ENCODE measurements at places on chromosomes 16 and 17. TPM values are rescaled to one million over a fixed set of nuclear protein-coding genes. Genes with fewer than 3 reads are reported as not detected.

GRCh38 chr17:59361916-59362810 is 30.7 kb downstream of the YPEL2 start:
- no peak for DNase-seq
- H3K27ac ChIP-seq: no peak overlapping the region
- H3K4me3 ChIP-seq: no peak overlapping the region
- no peaks in the 10 kb centered on the region for H3K36me3 ChIP-seq
- peaks cover 23% of the 10 kb centered on the region for H3K4me1 ChIP-seq

DNA sequence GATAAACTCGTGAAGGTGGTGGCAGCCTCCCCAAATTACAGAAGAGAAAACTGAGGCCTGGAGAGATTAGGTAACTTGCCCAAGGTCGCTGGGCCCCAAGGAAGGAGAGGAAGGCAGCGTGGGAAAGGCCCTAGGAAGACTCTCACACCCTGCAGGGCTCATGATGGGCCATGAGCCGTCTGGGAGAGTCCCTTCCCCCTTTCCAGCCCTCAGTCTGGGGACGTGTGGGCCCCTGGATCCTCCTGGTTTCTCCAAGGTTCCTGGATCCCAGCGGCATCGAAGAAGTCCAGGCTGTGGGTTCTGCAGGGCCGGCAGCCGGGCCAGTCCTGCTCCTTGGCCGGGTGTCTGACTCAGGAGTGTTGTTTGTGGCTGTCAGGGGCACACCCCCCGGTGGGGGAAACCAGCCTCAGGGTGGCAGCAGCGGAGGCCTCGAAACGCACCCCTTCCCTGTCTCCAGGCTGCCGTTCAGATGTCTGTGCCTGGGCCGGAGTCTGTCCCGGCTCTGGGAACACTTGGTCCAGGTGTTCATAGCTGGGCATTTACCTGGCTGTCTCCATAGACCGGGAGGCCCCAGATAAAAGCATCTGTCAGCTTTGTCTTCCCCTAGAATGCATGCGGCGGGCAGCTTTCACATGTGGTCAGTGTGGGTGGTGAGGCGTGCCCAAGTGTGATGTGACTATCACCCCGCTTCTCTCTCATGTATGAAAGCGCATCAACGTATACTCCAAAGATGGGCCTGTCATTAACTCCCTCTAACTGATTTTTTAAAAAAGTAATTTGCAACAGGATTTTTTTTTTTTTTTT is 3.7 kb upstream of the RAP1GAP2 start:
- peaks cover 6% of the 10 kb centered on the region for H3K27me3 ChIP-seq
- no peak overlapping the region for H3K27ac ChIP-seq
- no peak overlapping the region for H3K4me3 ChIP-seq
- peaks cover 15% of the 10 kb centered on the region for H3K4me1 ChIP-seq

RNFT1 gene
- 8.6 TPM for total RNA-seq

GRCh38 chr16:28859326-28859725 is 4.3 kb upstream of the SH2B1 start:
- no peak overlapping the region for H3K4me3 ChIP-seq
- H3K27me3 ChIP-seq: no peaks in the 10 kb centered on the region
- no peaks in the 10 kb centered on the region for H3K36me3 ChIP-seq
- H3K27ac ChIP-seq: no peak overlapping the region

GRCh38 chr16:7303052-7303610 is 29.5 kb upstream of the RBFOX1 start:
- H3K27ac ChIP-seq: peak overlapping the region; percentile 90
- DNase-seq: peak; percentile 70
- H3K27me3 ChIP-seq: peaks cover 2% of the 10 kb centered on the region

HOXB9 gene
- not detected for total RNA-seq

- no peaks in the 10 kb centered on the region for H3K36me3 ChIP-seq
- no peaks in the 10 kb centered on the region for H3K27me3 ChIP-seq
- no peak overlapping the region for H3K4me3 ChIP-seq
- H3K27ac ChIP-seq: no peak overlapping the region
- no peak for DNase-seq
Observed at GRCh38 chr17:50774225-50774803, 7.0 kb upstream of the ANKRD40CL start.

GRCh38 chr16:2911638-2912329 is at the start of gene FLYWCH1:
Gene FLYWCH1, plus strand, starts transcription at chr16:2911931. Its CDS starts 17,755 bp downstream, at chr16:2929686.
- H3K27ac ChIP-seq: peak within 1 kb of the TSS; percentile 71
- H3K4me1 ChIP-seq: peaks cover 11% of the 10 kb centered on the region
- peak; percentile 100 for DNase-seq
- H3K4me3 ChIP-seq: peak within 1 kb of the TSS; percentile 92
- peaks cover 5% of the 10 kb centered on the region for H3K27me3 ChIP-seq
- H3K36me3 ChIP-seq: no peaks in the 10 kb centered on the region

MFAP4 gene
- 37.7 TPM for total RNA-seq

DNA sequence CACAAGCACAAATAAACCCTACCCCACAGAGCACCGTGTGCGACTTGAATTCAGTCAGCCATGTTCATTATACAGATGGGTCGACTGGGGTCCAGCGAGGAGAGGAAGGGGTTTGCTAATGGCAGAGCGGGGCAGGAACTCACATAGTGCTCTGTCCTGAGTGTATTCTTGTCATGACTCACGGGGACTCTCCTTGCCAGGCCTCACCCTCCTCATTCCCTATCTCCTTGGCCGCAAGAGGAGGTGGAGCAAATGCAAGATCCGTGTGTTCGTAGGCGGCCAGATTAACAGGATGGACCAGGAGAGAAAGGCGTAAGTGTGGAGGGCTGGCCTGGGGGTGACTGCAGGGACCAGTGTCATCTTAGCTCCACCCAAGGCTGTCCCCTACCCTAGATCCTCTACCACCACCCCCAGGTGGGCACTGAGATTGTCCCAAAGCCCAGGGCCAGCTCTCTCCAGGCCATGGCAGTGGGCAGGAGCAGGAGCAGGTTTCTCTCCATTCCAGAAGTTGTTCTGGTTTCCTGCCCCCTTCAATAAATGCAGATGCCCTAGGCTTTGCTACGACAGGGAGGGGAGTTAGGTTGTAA is 29.4 kb downstream of the SLC12A3 start:
- H3K27ac ChIP-seq: no peak overlapping the region
- no peaks in the 10 kb centered on the region for H3K4me1 ChIP-seq
- H3K4me3 ChIP-seq: no peak overlapping the region
- no peaks in the 10 kb centered on the region for H3K36me3 ChIP-seq
- DNase-seq: no peak
- peaks cover 2% of the 10 kb centered on the region for H3K27me3 ChIP-seq

DNA sequence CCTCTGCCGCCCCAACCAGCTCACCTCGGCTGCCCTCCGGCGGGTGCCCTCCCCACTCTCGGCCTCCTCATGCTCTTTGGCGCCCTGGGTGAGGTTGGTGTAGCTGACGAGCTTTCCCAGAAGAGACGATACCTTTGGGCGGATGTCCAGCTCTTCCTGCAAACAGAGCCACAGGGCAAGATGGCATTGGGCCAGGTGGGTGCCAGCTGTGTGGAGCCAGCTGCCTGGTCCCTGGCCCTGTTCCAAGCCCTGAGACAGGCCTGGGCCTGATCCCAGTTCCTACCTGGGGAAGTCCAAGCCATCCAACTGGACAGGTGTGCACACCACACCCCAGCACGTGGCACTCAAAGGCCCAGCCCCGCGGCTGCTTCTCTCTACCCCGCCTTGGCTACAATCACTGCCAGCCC is 6.9 kb downstream of the SLC12A4 start:
- no peaks in the 10 kb centered on the region for H3K36me3 ChIP-seq
- peaks cover 4% of the 10 kb centered on the region for H3K27me3 ChIP-seq
- no peaks in the 10 kb centered on the region for H3K4me1 ChIP-seq
- no peak for DNase-seq
- H3K27ac ChIP-seq: no peak overlapping the region

CAVIN1 gene
- 0.32 TPM for total RNA-seq

- H3K36me3 ChIP-seq: no peaks in the 10 kb centered on the region
- H3K4me1 ChIP-seq: peaks cover 55% of the 10 kb centered on the region
- peak overlapping the region; percentile 91 for H3K4me3 ChIP-seq
- no peak for DNase-seq
- peaks cover 13% of the 10 kb centered on the region for H3K27me3 ChIP-seq
- peak overlapping the region; percentile 81 for H3K27ac ChIP-seq
Observed at GRCh38 chr17:74213861-74214391, 555 bp downstream of the TTYH2 start.

CA7 gene
- total RNA-seq: 0.64 TPM

- H3K27me3 ChIP-seq: peaks cover 13% of the 10 kb centered on the region
- no peak overlapping the region for H3K4me3 ChIP-seq
- H3K4me1 ChIP-seq: peaks cover 2% of the 10 kb centered on the region
- DNase-seq: no peak
- no peak overlapping the region for H3K27ac ChIP-seq
Observed at GRCh38 chr17:72412650-72413076, 291.8 kb downstream of the SOX9 start.

DNA sequence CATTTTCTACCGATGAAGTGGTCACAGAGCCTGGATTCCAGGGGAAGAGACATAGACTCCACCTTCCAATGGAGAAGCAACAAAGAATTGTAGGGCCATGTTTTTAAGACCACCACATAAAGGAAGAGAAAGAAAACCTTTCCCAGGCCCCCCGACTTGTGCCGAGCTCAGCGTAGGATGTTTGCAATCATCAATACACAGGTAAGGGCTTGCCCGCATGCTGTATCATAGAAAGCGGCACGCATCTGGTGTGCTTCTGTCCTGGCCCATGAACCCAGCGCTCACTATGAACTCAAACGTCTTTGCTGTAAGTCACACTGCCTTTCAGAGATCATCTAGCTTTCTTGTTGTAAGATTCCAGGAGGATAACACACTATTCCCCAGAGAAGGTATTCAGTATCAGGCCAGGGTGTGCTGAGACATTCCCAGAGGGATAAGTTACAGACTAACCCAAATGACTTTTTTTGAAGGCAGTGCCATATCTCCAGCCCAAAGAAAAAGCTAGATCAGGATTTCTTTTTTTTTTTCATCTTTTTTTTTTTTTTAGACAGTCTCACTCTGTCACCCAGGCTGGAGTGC is 79.5 kb upstream of the RPL38 start:
- H3K4me1 ChIP-seq: peaks cover 27% of the 10 kb centered on the region
- DNase-seq: no peak
- peaks cover 10% of the 10 kb centered on the region for H3K27me3 ChIP-seq
- no peak overlapping the region for H3K4me3 ChIP-seq

DNA sequence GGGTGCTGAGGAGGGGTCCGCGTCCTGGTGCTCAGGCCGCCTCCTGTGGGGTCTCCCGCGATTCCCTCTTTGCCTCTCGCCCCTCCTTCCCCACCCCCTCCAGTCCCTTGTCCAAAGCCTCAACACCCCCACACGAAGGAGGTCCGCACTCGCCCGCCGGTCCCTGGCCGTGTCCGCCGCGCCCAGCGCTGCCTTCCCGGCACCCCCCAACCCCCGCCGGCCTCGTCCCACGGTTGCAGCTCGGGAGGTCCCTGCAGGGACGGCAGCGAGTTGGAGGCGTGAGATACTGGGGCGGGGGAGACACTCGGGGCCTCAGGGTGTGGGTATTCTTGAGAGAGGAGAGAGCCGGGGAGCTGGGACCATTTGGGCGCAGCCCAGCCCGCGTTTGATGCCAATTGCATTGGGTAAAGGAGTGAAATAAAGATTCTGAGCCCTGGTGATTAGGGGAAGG is 468 bp downstream of the FLYWCH2 start:
- peaks cover 10% of the 10 kb centered on the region for H3K27me3 ChIP-seq
- no peaks in the 10 kb centered on the region for H3K36me3 ChIP-seq
- peak overlapping the region; percentile 90 for H3K4me3 ChIP-seq
- H3K27ac ChIP-seq: peak overlapping the region; percentile 83
- peaks cover 4% of the 10 kb centered on the region for H3K4me1 ChIP-seq

DNA sequence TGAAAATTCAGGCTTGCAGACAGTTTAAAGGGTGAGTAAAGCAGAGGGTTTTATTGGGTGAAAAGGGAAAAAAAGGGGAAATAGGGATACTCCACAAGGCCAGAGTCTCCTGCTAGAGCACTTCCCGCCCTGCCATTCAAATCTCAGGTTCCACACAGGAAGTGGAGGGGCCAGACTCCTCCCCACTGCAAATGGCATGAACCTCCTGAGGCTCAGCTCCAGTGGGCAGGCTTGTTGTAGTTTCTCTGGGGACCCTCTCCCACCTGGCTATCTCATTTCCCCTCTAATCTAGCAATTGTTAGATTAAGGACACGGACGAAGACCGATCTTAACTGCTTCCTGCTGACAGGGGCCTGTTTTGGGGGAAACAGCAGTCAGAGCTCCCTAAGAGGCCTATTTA is 43.4 kb downstream of the TAOK1 start:
- no peak for DNase-seq
- H3K36me3 ChIP-seq: no peaks in the 10 kb centered on the region
- no peak overlapping the region for H3K4me3 ChIP-seq

CMTM1 gene
- total RNA-seq: 5.0 TPM

C16orf86 gene
- 3.4 TPM for total RNA-seq

DNA sequence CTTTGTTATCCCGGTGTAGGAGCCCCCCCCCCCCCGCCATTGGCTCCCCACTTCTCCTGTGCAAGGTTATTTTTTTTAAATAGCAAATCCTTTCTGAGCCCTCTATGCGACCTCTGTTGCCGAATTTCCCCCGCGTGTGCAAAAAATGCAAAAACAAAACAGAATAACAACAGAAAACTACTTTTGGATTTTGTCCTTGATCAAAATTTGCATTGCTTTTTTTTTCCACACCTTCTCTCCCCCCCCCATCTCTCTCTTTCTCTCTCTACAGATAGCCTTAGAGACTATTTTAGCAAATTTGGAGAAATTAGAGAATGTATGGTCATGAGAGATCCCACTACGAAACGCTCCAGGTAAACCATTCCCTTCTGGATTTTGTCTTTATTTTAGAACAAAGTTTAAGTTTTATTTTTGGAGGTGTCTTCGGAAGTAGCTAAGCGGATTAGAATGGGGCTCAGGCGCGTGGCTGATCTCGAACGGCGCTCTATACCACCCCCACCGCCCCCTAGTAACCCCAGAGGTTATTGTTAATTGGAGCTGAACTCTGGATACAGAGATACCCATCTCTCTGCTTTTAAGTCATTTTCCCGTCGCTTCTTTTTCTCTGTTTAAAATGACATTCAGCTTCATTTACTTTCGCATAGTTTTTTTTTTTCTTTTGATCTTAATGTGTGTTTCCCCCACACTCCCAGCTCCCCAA is 1.0 kb downstream of the MSI2 start:
- peaks cover 33% of the 10 kb centered on the region for H3K4me1 ChIP-seq
- peaks cover 10% of the 10 kb centered on the region for H3K27me3 ChIP-seq
- peak overlapping the region; percentile 99 for H3K4me3 ChIP-seq
- H3K36me3 ChIP-seq: no peaks in the 10 kb centered on the region

DNA sequence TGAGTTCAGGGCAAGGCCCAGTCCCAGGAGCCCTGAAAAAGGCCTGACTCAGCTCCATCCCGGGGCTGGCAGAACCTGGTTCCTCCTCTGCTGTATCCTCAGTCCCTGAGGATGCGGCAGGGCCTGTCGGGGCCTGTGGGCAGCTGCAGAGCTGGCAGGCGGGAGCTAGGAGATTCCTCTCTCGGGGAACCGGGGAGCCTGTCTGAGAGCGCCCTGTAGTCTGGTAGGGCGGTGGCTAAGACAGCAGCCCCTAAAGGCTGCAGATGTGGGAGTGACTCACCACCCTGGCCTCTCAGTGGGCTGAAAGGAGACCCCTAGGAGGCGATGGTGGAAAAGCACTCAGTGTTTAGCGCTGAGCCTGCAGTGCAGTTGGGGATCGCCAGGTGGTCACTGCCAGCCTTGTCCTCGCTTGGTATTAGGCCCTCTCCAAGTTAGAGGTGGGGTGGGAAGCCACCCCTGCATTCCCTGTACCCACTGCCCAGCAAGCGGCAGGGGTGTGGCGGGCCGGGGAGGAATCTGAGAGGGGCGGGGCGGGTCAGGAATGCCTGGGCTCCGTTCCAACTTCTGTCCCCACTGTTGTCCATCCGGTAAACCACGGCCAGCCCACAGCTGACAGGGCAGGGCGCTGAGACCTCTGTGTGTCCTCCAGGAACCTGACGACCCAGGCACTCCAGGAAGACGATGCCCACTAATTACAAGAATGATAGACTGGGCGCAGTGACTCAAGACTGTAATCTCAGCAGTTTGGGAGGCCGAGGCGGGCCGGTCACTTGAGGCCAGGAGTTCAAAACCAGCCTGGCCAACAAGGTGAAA is 29.5 kb upstream of the CDH1 start:
- peaks cover 4% of the 10 kb centered on the region for H3K36me3 ChIP-seq
- peaks cover 4% of the 10 kb centered on the region for H3K27me3 ChIP-seq
- no peak overlapping the region for H3K4me3 ChIP-seq
- H3K4me1 ChIP-seq: no peaks in the 10 kb centered on the region
- DNase-seq: peak; percentile 32

NEUROD2 gene
- total RNA-seq: 6.3 TPM

Measured in glutamatergic neuron (in vitro differentiated cells).